ENCODE measurements at places on chromosomes 2 and 18.

GRCh38 chr2:108367561-108368175 is 10.1 kb upstream of the SULT1C4 start:
- no peak for DNase-seq

- DNase-seq = no peak
Observed at GRCh38 chr18:50410894-50411293, 36.0 kb downstream of the SKA1 start.

- DNase-seq = no peak
Observed at GRCh38 chr18:68735483-68736343, 20.8 kb upstream of the TMX3 start.

- no peak for DNase-seq
Observed at GRCh38 chr2:107376909-107377308, 449.8 kb upstream of the RGPD4 start.

DNA sequence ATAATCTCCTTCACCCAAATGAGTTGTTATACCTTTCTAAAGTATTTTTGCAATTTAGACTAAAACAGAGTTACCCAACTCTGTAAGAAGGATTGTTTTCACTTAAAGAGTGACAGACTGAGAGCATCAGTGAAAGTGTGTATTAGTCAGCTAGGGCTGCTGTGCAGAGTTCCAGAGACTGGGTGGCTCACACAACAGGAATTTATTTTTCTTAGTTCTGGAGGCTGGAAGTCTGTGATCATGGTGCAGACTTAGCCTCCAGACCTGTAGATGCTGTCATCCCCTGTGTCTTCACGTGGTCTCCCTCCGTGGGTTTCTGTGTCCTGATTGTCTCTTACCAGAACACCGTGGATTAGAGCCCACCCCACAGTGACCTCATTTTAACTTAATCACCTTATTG is 40.0 kb downstream of the BCL2L11 start:
- DNase-seq = no peak

- DNase-seq = no peak
Observed at GRCh38 chr2:109365131-109365530, 236.1 kb downstream of the SH3RF3 start.

DNA sequence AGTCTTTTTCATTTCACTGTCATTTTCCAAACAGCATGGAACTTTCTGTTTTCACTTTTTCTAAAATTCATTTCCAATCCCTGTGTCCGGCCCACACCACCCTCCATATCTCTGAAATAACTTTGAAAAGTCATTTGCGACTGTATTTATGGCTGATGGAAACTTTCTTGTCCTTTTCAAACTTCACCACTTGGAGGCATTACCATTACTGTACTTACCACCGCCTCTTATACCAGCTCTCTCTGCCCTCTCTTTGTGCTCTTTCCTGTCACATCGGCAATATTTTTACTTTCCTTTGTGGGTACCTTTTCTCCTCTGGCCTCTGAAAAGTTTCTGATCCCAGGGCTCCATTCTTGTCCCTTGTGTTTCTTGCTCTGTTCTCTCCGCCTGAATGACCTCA is 39.5 kb upstream of the IL1RL1 start:
- DNase-seq = no peak

Data from forelimb muscle (tissue), 1 donor.